ENCODE measurements at places on chromosomes 3 and 15. TPM values are rescaled to one million over a fixed set of nuclear protein-coding genes. Genes with fewer than 3 reads are reported as not detected.
A peak's percentile ranks its signal among the peaks of the same experiment; 100 is the strongest.

- DNase-seq, result no peak
Observed at GRCh38 chr3:183220828-183221227, 32.2 kb upstream of the B3GNT5 start.

- no peak for DNase-seq
Observed at GRCh38 chr3:195903950-195904290, 4.4 kb downstream of the TNK2 start.

DNA sequence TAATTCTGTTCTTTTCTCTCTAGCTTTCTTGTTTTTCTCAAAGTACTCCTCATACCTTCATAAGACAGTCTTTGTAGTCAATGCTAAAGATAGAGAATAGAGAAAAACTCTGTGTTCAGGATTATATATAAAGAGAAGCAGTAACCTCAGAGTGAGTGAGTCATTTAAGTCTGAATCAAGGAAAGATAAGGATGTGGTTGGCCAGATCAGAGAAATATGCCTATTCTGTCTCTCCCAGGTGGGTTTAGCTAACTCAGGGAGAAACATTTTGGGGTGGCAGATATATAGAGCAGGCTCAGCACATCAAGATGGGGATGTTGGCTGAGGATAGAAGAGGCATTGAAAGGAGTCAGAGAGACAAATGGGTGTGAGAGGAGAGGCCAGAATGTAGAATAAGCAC lies 31.4 kb downstream of the GTF2E1 start:
- DNase-seq, result peak; percentile 44

DNA sequence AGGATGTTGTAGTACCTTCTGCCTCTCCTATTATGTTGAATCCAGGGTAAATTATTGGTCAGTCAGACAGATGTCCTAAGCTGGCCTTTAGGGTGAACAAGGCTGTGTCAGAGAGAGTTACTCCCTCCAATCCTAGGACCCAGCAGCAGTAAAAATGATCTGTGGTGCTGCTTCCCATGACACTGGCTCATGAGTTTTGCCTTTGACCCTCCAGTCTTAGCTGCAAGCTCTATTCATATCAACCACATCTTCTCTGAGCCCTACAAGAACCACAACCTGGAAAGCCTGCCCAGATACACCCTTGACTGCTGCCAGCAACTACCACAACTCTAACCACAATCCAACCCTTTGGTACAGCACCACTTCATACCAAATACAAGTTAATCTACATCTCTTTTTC lies 27.2 kb upstream of the PHLDB2 start:
- peak; percentile 38 for DNase-seq

DNA sequence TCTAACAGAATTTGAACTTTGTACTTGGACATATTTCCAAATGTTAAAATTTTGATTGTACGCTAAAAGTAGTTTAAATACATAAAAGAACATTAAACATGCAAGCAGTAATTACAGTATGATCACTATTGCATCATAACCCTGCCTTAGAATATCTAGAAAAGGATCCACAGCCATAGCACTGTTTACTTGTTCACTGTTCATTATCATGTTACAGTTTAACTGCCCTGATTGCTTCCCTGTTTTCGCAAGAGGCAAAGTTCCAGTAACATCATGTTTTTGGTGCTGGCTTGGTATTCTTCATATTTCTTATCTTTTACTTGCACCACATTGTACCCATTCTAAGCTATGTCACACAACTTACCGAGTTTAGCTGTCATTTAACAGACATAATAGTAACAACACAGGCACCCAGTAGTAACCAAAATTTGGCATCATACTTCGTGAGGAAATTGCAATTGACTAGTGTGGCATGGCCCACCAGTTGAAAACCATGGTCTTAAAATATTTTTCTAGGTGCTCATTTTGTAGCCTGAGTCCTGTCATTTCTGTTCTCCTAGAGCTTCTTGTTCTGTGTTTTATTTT lies 13.3 kb upstream of the TMEM87A start:
- no peak for DNase-seq

- peak; percentile 17 for DNase-seq
Observed at GRCh38 chr3:115930922-115931321, 307.6 kb downstream of the GAP43 start.

- no peak for DNase-seq
Observed at GRCh38 chr3:196225086-196225485, 8.8 kb downstream of the SLC51A start.

- DNase-seq, result peak; percentile 89
Observed at GRCh38 chr3:120438665-120439370, 12.0 kb downstream of the FSTL1 start.

- DNase-seq, result no peak
Observed at GRCh38 chr3:31252216-31253185, 280.2 kb upstream of the STT3B start.

DNA sequence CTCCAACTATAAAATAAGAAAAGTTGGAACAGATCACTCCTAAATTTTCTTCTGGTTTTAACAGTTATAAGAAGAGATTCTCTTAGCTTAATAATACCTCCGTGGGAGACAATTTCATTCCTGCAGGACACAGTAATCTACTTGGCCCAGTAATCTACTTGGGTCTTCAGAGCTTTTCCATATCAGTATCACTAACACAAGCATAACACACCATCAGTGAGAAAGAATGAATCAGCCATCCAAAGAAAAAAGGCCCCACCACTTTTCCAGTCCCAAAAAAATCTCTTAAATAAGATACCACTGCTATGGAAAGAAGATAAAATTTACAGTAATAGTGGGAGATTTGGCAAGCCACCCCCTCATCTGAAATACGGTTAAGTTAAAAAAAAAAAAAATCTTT lies 20.2 kb downstream of the SIN3A start:
- DNase-seq, result no peak

GRCh38 chr3:161026612-161027510 lies 78.3 kb downstream of the B3GALNT1 start:
- DNase-seq, result no peak

DNA sequence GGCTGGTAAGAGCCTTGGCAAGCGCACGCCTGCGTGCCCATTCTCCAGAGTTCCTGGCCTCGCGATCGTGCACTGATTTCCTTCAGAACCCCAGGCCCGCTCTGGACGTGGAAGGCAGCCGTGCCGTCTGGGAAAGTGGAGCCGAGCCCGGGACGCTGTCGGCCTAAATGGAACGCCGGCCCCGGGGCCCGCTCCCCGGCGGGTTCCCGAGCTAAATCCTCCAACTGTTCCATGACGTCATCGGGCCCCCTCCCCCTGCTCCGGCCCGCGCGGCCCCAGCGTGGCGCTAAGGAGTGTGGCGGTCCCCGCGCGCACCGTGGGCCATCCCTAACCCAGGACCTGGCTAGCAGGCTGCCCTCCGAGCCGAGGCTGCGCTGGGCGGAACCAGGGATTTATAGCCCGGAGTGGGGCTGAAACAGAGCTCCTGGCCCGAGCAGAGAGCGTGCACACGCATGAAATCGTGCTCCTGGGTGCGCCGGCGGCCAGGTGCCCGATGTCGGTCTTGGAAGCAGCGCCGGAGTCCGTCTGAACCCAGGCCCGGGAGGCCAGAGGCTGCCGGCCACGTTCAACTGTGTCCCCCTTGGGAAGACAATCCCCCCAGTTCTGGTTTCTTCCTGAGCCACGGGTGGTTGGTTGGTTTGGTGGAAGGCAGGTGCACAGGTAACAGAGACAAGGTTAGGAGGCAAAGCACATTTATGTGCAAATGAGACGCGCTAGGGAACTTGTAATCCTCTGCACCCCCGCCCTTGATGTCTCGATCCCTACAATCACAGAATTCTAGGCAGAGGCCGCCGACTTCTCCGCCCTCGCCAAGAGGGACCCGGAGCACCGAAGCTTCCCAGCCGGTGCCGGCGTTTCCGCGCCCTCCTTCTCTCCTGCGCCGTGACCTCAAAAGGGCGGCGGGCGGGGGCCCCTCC lies 84.9 kb upstream of the ETV5 start:
- no peak for DNase-seq

DNA sequence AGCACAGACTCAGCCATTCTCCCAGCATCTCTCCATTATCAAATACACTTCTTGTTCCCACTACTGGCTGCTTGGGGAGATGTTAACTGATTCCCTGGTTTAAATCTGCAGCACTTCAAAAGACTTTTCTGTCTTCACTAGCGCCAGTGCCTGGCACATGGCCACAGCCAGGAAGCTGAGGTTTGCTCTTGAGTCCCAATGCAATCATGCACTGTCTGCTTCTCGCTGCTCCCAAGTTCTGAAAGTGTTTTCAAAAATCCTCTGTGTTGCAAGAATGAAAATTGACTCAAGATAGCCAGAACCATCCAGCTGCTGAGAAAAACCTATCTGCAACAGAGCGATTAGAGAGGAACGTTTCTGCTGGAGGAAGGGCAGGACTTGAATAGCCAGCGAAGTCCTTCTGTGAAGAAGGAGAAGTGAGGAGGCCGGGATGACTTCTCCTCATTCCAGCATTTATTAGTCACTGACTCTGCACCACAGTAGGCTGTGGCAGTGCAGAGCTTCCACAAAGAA lies 358.4 kb upstream of the NR2F2 start:
- peak; percentile 9 for DNase-seq

GRCh38 chr3:169886671-169887070 lies 16.9 kb upstream of the LRRC31 start:
- no peak for DNase-seq

- no peak for DNase-seq
Observed at GRCh38 chr15:55256281-55257011, 33.2 kb downstream of the RAB27A start.

- DNase-seq, result peak; percentile 69
Observed at GRCh38 chr3:98778852-98779413, 15.8 kb downstream of the ST3GAL6 start.

DNA sequence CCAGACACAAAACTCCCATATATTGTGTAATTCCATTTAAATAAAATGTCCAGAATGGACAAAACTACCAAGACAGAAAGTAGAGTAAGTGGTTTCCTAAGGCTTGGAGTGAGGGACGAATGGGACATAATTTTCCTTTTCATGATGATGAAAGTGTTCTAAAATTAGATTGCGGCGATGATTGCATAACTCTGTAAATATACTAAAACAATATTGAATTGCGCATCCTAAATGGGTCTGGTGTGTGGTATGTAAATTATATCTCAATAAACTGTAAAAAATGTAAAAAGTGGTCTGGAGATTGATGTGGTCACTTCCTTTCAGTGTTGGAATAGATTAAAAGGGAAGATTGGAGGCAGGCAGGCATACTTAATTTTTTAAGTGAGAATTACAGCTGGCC lies 105.9 kb upstream of the KCNAB1 start:
- no peak for DNase-seq

DNA sequence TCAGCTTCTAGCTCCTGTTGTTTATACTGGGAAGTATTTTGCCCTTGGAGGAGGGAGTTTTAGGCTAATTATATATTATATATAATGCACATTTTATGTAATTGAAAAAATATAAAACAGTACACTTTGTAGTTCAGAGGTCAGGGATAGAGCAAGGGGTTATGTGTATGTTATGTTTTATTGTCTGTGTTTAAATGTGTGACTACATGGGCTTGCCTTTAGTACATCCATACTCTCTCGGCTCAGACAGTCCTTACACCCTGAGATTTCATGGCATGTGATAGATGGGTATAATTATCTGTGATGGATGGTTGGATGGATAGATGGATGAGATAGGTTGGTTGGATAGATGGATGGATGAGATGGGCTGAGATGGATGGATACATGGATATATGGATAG lies 17.4 kb upstream of the ST3GAL6 start:
- DNase-seq, result no peak

DNA sequence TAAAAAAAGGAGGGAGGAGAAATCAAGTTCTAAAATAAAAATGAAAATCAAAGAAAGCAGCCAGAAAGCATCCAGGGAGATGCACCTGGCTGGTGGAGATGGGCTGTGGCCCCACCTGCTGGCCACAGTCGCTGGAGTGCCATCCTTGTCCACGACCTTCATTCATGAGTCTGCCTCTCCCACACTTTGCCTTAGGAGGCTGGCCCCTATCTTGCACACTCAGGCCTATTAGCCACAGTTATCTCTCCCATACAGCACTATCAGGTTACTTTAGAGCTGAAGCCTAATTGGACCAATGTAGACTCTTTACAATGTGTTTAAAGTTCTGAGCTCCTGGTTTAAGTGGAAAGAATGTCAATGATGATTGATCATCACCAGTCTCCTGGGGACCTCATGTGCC lies 392.0 kb upstream of the RORA start:
- DNase-seq, result peak; percentile 58

- DNase-seq, result peak; percentile 52
Observed at GRCh38 chr15:72285927-72286516, 13.7 kb upstream of the PARP6 start.

DNA sequence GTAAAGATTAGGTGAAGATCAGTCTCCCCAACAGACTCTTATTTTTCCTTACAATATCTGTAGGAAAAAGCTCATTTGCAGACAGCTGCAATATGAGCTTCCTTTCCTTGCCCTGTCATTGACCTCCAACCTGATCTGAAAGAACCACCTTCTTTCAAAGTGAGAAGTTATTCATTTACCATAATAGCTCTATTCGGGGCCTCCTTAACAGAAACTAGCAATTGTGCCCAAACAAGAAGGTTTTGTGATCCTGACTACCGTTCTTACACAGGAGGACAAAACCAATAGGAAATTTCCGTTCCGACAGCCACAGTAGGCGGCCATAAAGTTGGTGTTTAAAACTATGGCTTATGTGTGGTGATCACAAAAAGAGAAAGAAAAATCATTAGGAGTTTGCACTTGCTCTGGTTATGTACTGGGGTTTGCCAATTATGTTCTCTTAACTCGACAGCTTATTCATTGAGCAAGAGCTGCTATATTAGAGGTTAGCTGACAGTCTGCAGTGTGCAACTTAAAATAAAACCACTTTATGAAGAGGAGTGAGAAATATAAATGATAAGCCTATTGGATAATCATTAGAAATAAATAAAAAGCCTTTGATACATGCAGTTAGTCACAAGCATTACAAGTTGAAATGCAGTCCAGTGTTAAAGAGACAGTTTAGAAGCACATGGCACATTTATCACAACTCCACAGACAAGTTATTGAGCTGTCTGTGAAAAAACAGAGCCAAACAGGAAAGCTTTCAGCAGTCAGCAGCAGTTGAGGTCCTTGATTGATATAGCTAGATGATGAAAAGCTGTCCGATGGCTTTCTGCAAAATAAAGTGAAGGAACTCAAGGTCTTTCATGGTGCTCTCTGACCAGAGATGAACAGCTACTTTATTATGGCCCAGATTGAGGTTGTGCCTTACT lies 199.8 kb downstream of the WDR72 start:
- no peak for DNase-seq

GRCh38 chr15:88284318-88284998 lies 27.9 kb upstream of the NTRK3 start:
- DNase-seq, result no peak

The MST1R gene
- total RNA-seq, result not detected

The CHST14 gene
- total RNA-seq, result 16.6 TPM

The LRRC31 gene
- not detected for total RNA-seq

The AAGAB gene
- total RNA-seq, result 99.4 TPM

The TNFSF10 gene
- 30.8 TPM for total RNA-seq

The SPESP1 gene
- not detected for total RNA-seq

The CCDC13 gene
- 0.74 TPM for total RNA-seq

The CYP11A1 gene
- total RNA-seq, result 0.06 TPM

The MYZAP gene
- total RNA-seq, result 1.4 TPM

The CCR9 gene
- total RNA-seq, result not detected
